ENCODE measurements at places on chromosomes 1 and 21. TPM values are rescaled to one million over a fixed set of nuclear protein-coding genes. Genes with fewer than 3 reads are reported as not detected.

DNA sequence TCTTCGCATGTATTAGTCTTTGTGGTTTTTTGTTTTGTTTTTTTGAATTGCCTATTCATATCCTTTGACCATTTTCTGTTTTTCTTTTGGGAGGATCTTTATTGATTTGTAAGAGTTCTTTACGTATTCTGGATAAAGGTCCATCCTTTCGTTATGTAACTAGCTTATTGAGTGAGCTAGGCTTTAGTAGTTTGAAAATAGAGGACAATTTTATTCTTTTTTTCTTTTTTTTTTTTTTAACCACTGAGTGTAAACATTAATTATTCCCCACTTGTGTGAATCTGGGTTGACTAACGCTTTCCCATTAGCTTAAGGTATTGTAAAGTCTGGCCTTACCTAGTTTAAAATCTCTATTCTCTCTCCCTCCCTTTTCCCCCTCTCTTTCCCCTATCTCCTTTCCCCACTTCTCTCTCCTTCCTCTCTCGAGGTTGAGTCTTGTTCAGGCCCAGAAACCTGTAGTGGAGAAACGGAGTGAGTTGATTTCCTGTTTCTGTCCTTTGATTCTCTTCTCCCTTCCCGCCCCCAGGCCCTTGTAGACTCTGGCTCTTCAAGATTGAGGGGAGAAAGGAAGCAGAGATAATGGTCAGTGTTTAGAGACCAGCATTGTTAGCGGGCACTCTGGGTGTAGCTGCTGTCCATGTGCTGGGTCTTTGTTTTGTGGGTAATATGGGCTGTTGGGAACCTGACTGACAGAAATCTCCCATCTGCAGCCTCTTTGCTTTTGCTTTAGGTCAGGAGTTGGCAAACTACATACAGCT lies 1.5 kb downstream of the MORC3 start:
- DNase-seq = peak; percentile 23

GRCh38 chr1:205239078-205239477 lies 11.3 kb downstream of the TMCC2 start:
- no peak for DNase-seq

GRCh38 chr1:107740579-107740978 lies 224.4 kb downstream of the VAV3 start:
- no peak for DNase-seq

DTL gene
- 13.6 TPM for total RNA-seq

GRCh38 chr1:20896826-20897225 lies 109.7 kb upstream of the HP1BP3 start:
- peak; percentile 88 for DNase-seq

- DNase-seq = peak; percentile 87
Observed at GRCh38 chr1:173714759-173715537, at the start of gene KLHL20. Gene KLHL20 (plus strand): TSS chr1:173714981. CDS start chr1:173716044, 1,063 bp downstream.

DNA sequence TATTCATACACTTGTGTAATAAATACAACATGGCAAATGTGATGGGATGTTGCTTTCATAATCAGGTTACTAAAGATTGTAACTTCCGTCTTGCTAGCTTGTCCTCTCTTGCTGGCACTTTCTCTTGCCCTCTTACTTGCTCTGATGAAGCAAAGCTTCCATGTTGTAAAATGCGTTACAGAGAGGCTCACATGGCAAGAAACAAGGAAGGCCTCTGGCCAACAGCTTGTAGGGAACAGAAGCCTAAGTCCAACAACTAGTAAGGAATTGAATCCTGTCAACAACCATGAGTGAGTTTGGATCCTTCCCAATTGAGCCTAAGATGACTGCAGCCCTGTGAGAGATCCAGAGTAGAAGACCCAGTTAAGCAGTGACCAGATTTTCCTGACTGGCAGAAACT lies 15.4 kb downstream of the TMED5 start:
- DNase-seq = no peak

DNA sequence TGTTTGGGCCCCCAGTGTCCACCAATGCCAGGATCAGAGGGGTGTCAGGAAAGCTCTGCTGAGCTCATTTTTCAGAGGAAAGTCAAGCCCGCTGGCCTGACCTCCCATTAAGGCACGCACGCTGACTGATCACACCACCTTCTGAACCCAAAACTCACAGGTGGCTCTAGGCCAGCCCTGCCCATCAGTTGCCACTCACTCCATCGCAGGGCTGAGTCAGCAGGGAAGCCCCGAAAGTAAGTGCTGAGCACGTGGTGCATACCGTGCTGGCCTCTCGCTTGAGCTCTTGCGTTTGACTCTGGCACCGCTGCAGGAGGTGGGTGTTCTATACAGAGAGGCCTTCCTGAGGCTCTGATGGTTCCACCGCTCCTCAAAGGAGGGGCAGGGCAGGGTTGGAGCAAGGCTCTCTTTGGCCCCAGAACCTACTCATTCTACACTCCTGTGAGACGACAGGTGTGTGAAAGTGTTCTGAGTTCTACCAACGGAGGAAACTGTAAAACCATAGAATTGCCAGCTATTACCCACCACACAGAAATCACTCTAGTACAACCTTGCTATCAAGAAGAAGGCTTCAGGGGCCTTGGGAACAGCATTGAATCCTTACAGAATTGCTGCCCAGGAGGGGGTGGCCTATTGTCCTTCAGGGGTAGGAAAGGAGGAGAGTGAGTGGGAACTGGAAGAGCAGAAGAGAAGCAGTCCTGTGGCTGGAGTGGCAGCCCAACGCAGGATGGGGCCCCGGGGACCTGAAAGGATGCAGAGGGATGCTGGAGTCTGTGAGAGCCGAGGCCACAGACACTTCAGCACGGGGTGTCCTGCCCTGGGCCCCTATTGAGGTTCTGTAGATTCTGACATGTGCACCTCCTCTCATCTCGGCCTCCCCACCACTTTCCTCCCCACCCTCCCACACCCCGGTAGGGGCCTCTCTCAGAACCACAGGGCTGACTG lies 214.7 kb upstream of the EDN2 start:
- DNase-seq = no peak

DNA sequence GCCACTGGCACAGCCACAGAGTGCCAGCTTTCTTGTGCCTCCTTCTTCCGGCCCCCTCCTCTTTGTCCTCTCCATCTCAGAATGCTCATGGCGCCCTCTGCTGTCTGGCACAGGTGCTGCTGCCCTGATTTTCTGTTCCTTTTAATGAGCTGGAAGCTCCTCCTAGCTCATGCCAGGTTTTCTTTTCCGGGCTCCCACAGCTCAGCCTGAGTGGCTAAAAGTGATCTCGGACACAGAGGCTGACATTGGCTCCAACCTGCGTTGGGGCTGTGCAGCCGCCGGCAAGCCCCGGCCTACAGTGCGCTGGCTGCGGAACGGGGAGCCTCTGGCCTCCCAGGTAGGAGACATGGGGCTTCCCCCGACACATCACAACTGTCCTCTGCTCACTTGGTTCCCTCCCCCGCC lies 18.7 kb downstream of the CNTN2 start:
- peak; percentile 81 for DNase-seq

GRCh38 chr1:67896826-67897225 lies 63.6 kb upstream of the GNG12 start:
- no peak for DNase-seq

DNA sequence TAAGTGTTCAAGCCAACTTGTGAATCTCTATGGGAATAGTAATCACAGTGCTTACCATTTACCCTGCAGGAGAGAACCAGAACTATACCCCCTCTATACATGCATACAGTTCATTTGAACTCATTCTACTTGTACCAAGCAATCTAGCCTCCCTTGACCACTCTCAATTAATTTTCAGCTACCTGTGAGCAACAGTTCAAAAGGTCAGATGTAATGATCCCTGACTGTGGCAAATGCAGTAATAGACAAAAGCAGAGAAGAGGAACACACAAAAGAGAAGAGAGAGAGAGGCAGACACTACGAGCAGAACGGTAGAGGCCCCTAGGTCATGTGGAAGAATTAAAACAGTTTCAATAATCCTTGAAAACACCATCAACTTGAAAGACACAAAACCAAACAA lies 52.8 kb downstream of the FMO4 start:
- no peak for DNase-seq

- DNase-seq = no peak
Observed at GRCh38 chr1:166721145-166721544, 118.1 kb upstream of the POGK start.

CLDN17 gene
- total RNA-seq = not detected

- peak; percentile 62 for DNase-seq
Observed at GRCh38 chr1:25744140-25744581, 55.8 kb upstream of the SELENON start.

LCK gene
- total RNA-seq = 0.18 TPM

SPRR1A gene
- not detected for total RNA-seq

GRCh38 chr1:11790880-11791715 lies 14.7 kb downstream of the MTHFR start:
- peak; percentile 89 for DNase-seq

- DNase-seq = no peak
Observed at GRCh38 chr1:98044071-98044697, 123.3 kb upstream of the DPYD start.

LHX8 gene
- total RNA-seq = 0.35 TPM

TCHH gene
- total RNA-seq = not detected

DNA sequence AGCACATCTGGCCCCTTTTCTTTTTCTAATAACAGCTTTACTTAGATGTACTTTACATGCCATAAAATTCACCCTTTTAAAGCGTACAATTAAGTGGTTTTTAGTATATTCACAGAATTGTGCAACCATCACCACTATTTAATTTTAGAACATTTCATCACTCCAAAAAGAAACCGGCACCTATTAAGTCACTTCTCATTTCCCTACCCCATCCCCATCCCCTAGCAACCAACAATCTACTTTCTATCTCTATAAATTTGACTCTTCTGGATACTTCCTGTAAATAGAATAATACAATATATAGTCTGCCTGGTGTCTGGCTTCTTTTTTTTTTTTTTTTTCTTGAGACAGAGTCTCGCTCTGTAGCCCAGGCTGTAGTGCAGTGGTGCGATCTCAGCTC lies 59.5 kb upstream of the ENAH start:
- DNase-seq = peak; percentile 64

- DNase-seq = no peak
Observed at GRCh38 chr1:242178924-242179708, 180.2 kb upstream of the MAP1LC3C start.

DFFA gene
- 42.0 TPM for total RNA-seq

DNA sequence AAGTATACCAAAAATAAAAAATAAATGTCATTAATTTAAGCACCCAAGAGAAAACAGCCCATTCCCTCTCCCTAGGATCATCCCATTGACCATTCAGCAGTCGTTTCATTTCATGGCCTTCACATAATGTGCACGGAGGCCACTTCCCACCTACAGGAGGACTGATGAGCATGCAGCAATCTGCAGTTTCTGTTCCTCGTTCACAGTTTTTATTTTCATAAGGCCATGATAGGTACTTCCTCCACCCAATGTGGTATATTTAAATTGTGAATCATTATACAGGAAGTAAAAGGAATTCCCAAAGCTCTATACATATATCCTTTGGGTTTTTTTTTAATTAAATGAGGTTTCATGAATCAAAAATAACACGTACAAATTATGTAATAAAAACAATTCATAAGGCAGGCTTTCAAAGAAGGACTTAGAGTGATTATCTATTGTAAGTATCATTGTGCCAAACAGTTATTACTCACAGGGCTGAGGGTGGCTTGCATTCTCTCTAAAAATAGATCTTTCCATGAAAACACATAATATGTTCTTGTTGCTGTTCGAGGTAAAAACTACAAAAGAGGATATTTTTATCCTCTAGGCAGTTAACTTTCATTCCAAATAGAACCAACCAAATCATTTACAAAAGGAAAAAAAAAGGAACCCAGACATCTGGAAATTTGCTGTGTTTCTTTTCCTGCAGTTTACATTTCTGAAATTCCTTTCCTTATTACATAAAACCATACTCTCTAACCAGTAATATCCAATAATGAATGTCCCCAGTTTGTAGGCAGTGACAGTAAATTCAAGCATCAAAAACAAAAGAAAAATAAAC lies 27.5 kb upstream of the SLC44A3 start:
- DNase-seq = no peak

WDR64 gene
- total RNA-seq = not detected

DNA sequence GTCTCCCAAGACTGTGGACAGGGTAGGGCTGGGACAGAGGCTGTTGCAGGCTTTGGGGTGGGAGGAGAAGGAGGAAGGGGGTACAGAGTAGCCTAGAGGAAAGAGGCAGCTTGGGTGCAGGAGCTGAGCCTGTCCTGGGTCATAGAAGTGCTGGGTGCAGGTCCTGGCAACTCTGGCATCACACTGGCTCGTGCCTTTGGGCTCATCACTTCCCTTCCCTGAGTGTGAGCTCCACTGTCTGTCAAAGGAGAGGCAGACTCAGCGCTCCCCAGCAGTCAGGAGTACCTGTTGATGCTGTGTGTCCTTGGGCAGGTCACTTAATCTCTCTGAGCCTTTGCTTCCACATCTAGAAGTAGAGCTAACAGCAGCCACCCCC lies 157.1 kb downstream of the PTPRU start:
- no peak for DNase-seq

Measured in cardiac muscle cell (in vitro differentiated cells and primary cell).